ENCODE measurements at places on chromosomes 2 and 18.

- H3K27ac ChIP-seq: no peak overlapping the region
- DNase-seq: no peak
- H3K4me1 ChIP-seq: peaks cover 10% of the 10 kb centered on the region
These were observed 10.2 kb upstream of the ALPP start for GRCh38 chr2:232368311-232368731.

- DNase-seq: no peak
- no peak overlapping the region for H3K27ac ChIP-seq
- no peak overlapping the region for H3K4me3 ChIP-seq
- peaks cover 6% of the 10 kb centered on the region for H3K36me3 ChIP-seq
- no peaks in the 10 kb centered on the region for H3K27me3 ChIP-seq
- peaks cover 3% of the 10 kb centered on the region for H3K4me1 ChIP-seq
These were observed 12.7 kb downstream of the TTC39C start for GRCh38 chr18:24027156-24027827.

DNA sequence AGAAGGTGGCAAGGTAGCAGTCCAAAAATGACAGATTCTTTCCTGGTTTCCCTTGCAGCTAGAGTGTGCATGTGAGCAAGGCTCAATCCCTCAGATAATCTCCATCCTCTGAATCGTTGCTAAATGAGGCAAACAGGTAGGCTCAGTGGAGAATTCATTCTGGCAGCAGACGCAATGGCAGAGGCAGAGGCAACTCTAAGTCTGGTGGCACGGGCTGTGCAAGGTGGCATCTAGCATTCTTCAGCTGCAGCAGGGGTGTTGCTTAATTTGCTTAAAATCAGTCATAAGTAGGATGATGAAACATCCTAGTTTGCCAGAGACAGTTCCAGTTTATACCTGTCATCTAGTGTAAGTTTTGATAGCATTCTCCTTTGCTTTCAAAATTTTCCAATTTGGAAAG, 391.1 kb upstream of the MEX3C start:
- no peak for DNase-seq
- H3K4me1 ChIP-seq: no peaks in the 10 kb centered on the region
- H3K4me3 ChIP-seq: no peak overlapping the region
- H3K36me3 ChIP-seq: no peaks in the 10 kb centered on the region
- H3K27ac ChIP-seq: no peak overlapping the region

DNA sequence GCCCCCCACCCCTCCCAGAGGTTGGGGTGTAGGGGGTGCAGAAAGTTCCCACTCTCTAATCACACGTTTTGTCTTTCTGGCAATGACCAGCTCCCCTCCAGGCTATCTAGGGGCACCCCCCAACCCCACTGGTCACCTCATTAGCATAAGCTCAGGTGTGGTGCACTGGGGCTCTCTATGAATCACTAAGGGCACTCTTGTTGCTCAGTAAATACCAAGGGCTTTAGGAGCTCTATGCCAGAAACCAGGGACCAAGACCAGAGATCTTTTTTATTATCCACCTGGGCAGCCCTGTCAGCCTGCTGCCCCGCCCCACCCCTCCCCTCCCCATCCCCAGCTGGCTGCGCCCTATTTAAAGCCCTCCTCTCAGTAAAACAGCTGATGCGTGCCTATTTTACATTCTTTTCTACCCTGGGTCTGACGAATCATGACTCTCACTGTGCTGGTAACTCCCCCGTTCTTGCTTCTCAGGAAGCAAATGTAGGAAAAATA, 24.3 kb downstream of the NCK2 start:
- no peaks in the 10 kb centered on the region for H3K27me3 ChIP-seq
- no peak overlapping the region for H3K4me3 ChIP-seq
- H3K27ac ChIP-seq: no peak overlapping the region
- peaks cover 18% of the 10 kb centered on the region for H3K4me1 ChIP-seq

DNA sequence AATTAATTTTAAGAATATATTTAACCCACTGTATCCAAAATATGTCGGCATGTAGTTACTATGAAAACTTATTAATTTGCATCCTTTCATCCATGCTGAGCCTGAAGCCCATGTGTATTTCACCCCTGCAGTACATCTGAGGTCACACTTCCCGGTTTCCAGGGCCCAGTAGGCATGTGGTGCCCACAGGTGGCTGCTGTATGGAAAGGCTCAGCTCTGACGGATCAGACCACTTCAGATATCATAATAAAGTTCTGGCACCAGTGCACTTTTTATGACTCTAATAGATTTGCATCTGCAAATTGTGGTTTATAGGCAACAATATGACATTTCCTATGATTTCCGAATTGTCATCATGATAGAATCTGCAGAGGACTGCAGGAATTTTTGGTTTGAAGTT, 22.5 kb downstream of the SH3RF3 start:
- H3K4me1 ChIP-seq: peaks cover 17% of the 10 kb centered on the region
- no peaks in the 10 kb centered on the region for H3K27me3 ChIP-seq
- DNase-seq: no peak

DNA sequence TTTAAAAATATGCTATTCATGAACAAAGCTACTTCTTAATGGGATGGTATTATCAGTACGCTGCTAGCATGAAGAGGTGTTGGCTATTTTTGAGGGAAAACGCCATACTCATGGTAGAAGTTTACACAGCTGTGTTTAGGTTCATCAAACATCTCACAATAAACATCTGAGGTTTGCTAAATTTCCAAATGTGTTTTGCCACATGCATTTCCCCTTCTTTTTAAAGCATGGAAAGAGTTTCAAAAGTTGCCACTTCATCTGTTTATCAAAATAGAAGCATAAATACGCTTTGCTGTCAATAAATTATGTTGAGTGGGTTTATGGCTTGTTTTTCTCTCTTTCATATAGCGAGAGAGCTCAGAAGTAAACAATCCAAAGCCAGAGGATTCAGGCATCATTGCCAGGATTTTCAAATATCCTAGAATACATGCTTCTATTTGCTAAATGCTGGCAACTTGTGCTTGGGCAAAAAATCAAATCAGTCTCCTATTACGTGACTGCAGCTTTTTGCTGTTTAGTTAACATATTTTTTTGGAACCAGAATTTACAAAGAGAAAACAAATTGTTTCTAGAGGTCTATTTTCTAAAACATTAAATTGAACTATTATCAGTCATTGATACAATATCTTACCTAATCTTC, 1919.9 kb upstream of the LRRTM1 start:
- no peak for DNase-seq
- no peak overlapping the region for H3K27ac ChIP-seq
- H3K36me3 ChIP-seq: no peaks in the 10 kb centered on the region
- H3K4me3 ChIP-seq: no peak overlapping the region
- no peaks in the 10 kb centered on the region for H3K4me1 ChIP-seq
- H3K27me3 ChIP-seq: no peaks in the 10 kb centered on the region

GRCh38 chr18:61697306-61697909, 195.4 kb downstream of the RNF152 start:
- no peak overlapping the region for H3K4me3 ChIP-seq
- no peaks in the 10 kb centered on the region for H3K4me1 ChIP-seq
- no peaks in the 10 kb centered on the region for H3K36me3 ChIP-seq
- no peak overlapping the region for H3K27ac ChIP-seq
- no peak for DNase-seq
- no peaks in the 10 kb centered on the region for H3K27me3 ChIP-seq

DNA sequence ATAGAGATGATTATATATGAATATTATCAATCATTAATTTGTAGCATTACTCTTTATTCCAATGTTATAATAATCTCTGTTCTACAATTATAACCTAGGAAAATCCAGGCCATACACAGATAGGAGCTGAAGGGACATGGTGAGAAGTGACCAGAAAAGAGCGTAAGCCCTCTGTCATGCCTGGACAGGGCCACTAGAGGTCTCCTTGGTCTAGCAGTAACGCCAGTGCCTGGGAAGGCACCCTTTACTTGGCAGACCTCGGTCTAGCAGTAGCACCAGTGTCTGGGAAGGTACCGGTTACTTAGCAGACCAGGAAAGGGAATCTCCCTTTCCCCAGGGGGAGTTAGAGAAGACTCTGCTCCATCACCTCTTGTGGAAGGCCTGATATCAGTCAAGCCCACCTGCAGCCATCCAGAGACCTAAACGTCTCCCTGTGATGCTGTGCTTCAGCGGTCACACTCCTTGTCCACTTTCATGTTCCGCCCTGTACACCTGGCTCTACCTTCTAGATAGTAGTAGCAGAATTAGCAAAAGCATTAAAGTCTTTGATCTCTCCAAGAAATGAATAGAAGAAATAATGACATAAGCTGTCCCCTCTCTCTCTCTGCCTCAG, 447.5 kb upstream of the FSIP2 start:
- H3K27ac ChIP-seq: no peak overlapping the region
- H3K4me3 ChIP-seq: no peak overlapping the region
- no peaks in the 10 kb centered on the region for H3K36me3 ChIP-seq
- DNase-seq: no peak
- no peaks in the 10 kb centered on the region for H3K4me1 ChIP-seq

- H3K4me1 ChIP-seq: peaks cover 67% of the 10 kb centered on the region
- no peak for DNase-seq
- peaks cover 3% of the 10 kb centered on the region for H3K36me3 ChIP-seq
- H3K27ac ChIP-seq: no peak overlapping the region
- no peaks in the 10 kb centered on the region for H3K27me3 ChIP-seq
- H3K4me3 ChIP-seq: no peak overlapping the region
These were observed 233.3 kb downstream of the LDLRAD4 start for GRCh38 chr18:13451661-13452387.
